ENCODE measurements at places on chromosomes 11 and 22. TPM values are rescaled to one million over a fixed set of nuclear protein-coding genes. Genes with fewer than 3 reads are reported as not detected.
A peak's percentile ranks its signal among the peaks of the same experiment; 100 is the strongest.

DNA sequence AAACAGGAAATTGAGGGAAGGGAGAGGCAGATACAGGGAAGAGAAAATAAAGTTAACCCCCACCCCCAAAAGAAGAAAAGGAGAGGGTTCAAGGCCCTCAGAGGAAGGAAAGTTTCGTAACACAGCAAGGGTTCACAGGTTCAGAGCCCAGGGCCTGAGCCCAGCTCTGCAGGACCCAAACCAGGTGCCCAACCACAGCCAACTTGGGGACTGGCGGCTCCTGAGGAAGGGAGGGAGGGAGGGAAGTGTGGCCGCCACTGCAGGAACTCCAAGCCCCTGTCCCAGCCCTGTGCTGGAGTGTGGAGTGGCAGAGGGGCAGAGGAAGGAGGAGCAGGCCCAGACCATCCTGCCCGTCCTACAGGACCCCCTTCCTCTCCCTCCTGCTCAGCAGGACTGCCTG, 59.2 kb downstream of the ELFN2 start:
- DNase-seq = no peak

- no peak for DNase-seq
These were observed 30.6 kb downstream of the PRCP start for GRCh38 chr11:82869657-82870056.

PARVG gene
- not detected for total RNA-seq

GRCh38 chr11:17257196-17257595, 19.3 kb upstream of the NUCB2 start:
- DNase-seq = peak; percentile 47

DNA sequence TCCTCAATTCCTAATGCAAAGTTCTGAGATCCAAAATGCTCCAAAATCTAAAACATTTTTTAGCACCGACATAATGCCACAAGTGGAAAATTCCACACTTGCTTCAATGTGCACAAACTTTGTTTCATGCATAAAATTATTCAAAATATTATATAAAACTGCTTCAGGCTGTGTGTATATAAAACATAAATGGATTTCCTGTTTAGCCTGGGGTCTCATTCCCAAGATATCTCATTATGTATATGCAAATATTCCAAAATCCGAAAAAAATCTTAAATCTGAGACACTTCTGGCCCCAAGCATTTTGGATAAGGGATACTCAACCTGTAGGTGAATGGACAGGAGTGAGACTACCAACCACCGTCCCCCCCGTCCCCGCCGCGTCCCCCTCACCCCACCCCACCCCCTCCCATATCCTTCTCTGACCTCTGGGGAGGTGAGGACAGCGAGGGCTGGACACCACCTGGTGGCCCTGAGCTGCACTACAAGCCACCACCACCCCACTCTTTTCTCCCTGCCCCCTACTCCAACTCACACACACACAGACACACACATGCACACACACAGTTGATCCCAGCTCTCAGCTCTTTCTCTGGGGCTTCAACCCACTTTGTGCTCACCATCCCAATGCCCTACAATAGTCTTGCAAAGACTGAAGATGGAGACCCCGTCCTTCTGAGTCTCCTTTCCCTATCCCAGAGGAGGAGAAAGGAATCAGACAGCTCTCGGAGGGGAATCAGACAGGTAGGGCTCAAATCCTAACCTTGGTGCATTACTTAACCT, 101.0 kb downstream of the PDE2A start:
- DNase-seq = peak; percentile 32

DGCR2 gene
- total RNA-seq = 26.5 TPM

DNA sequence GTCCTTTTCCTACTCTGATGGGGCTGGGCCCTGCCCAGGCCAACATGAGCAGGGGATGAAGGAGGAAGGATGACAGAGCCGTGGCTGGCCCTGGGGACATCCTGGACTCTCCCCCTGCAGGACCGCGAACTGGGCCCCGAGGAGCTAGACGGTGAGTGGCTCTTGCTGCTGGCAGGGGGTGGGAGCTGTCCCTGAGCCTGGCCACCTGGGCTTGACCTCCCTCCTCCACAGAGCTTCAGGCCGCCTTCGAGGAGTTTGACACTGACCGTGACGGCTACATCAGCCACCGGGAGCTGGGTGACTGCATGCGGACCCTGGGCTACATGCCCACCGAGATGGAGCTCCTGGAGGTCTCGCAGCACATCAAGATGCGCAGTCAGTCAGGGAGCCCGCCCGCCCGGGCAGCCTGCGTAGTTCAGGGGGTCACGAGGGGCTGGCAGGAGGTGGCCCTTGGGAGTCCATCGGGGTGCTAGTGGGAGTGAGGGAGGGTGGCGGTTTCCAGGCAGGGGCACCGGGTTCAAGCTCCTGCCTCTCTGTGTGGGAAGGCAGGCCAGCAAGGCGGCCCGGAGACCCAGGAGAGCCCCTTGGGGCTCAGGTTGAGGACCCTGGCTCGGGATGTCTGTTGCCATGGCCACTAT, 1.0 kb downstream of the CABP4 start:
- DNase-seq = no peak

LRRC10B gene
- 1.3 TPM for total RNA-seq

DNA sequence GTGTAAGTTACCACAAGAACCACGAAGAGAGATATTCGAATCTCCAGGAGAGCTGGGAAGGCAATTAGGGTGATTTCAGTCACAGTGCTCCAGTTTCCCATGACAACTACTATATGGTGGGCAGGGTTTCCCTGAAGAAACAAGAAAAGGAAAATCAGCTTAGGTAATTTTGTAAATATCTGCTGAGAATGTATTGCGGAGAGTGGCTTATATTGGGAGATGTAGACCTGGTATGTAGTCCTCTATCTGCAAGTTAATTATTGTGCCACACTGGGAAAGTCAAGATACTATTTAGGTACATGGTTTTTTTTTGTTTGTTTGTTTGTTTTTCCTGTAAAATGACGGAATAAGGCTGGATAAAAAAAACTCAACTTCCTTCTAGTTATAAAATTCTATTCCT, at the start of gene OR6M1:
Gene OR6M1 (minus strand): TSS at position 101 of the 400 bp plus-strand sequence. CDS start 0 bp downstream, at position 101.
- DNase-seq = no peak

MPEG1 gene
- total RNA-seq = not detected

DNA sequence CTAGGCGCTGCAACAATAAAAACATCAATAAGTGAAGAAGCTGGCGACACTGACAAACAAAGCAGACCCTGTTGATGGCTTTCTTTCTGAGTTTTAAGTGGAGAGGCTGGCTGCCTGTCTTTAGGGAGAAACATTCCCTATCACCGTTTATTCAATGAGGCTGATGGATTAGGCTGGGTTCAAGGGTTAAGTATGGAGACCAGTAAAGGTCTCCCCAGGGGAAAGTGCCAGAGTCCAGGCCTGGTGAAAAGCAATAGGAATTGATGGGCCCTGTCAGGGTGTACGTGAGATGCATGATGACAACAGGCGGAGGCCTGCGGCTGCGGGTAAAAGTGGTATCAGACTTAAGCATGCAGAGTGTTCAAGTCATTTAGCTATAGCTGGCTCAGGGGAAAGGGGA, 102.6 kb downstream of the ALX4 start:
- DNase-seq = no peak

- no peak for DNase-seq
These were observed 22.2 kb upstream of the MALAT1 start for GRCh38 chr11:65476632-65477148.

GRCh38 chr11:79400717-79401330, 40.0 kb downstream of the TENM4 start:
- peak; percentile 20 for DNase-seq

DNA sequence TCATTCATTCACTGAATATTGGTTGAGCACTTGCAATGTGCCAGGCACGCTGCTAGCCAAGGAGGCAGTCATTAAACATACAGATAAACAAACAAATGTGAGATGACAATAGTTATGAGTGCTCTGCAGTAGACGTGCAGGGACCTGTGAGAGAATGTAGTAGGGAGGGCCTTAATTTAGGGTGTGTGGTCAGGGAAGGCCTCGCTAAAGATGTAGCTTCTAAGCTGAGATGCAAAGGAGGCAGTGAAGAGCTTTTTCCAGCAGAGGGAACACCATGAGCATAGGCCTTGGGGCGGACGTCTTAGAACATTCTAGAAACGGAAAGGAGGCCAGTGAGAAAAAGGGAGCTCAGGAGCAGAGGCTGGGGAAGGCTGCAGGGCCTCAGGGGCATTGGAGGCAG, 789 bp upstream of the NCF4 start:
- DNase-seq = no peak

DNA sequence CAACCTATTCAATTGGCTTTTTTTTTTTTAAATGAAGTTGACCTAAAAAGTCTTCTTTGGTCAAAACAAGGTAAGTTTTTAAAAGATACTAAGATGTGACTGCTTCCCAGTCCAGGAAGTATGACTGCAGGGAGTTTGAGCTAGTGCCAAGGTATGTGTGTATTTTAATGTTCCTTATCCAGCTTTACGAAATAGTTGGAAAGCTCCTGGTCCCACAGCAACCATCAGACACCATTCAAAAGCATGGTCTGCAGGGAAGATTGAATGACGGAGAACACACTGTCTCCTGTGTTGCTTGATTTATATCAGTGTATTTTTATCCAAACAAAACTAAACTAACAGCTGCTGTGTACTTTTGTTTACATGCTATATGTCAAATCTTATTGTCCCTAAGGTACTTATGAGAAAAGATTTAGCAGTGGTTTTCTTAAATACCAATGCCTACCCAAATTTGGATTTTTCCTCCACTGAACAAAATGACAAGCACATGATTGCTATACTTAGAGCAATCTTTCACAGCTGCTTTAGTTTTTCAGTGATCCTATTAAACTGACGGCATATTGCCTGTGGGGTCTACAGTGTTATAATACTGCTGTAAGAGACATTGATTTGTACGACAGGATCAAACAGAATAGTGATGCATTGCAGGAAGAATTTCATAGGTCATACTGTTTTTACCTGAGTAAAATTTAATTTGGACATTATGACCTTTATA, 122.9 kb downstream of the DCDC1 start:
- DNase-seq = no peak

DNA sequence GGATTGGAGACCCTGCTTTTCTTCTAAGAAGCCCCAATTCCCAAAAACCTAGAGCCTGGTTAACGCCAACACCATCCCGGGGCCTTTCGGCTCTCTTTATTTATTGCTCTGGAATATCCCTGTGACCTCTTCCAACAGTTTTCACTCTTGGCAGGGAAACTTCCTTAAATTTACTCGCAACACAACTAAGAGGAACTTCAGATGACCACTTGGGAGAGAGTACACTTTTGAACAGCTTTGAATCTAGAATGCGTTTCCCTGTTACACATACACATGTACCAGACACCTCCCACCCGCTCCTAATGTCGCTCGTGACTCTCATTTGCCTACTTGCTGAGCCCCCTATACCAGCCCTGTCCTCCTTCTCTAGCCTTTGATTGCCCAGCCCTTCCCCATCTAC, 19.4 kb downstream of the TUBA8 start:
- no peak for DNase-seq
